ENCODE measurements at places on chromosomes 11 and 22. TPM values are rescaled to one million over a fixed set of nuclear protein-coding genes. Genes with fewer than 3 reads are reported as not detected.

DNA sequence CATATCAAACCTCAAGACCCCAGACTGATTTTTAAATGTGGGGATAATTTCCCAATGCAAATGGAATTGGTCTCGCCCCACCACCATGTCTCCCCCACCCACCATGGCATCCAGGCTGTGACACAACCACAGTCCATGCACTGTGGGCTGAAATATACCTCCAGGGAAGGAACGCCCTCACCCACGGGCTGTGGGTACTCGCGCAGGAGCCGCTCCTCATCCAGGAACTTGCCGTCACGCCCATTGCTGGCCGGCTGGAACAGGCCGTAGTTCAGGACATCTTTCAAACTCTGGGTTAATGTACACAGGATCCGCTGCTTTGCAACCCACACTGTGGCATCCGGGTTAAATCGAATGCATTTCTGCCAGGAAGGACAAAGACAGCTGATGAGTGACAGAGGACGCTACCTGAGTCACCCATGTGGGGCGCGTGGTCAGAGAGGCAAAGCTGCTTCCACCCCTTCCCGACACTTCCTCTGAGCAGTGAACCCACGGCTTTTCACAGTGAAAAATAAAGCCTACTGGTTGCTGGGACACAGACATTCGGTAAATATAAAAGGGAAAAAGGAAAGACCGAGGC, 133.6 kb downstream of the SHANK2 start:
- H3K4me1 ChIP-seq: peaks cover 11% of the 10 kb centered on the region
- no peak overlapping the region for H3K4me3 ChIP-seq
- H3K36me3 ChIP-seq: peaks cover 1% of the 10 kb centered on the region
- H3K27ac ChIP-seq: no peak overlapping the region
- no peak for DNase-seq

GRCh38 chr11:23318670-23319069, 458.4 kb upstream of the CCDC179 start:
- no peak for DNase-seq
- no peak overlapping the region for H3K27ac ChIP-seq

DNA sequence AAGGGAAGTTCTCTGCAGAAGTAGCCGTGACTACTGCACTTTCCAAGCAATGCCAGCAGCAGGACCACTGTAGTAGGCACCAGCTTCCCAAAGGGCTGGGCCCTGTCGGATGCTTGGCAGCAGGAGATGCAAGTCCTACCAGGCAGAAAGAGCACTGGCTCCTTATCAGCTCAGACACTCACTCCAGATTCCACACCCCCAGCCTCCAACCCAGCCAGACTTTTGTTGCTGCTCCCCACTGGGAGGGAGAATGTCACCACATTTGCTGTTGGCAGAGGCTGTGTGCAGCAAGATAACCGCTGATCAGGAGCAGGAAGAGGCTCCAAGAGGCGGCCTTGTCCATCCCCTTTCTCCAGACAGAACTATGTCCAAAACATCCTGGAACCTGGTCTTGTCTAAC, 118.7 kb downstream of the C11orf58 start:
- no peaks in the 10 kb centered on the region for H3K27me3 ChIP-seq
- H3K4me1 ChIP-seq: peaks cover 26% of the 10 kb centered on the region
- peaks cover 2% of the 10 kb centered on the region for H3K36me3 ChIP-seq
- no peak for DNase-seq
- no peak overlapping the region for H3K4me3 ChIP-seq

GRCh38 chr11:74235121-74235520, 64.0 kb downstream of the PPME1 start:
- no peaks in the 10 kb centered on the region for H3K4me1 ChIP-seq
- H3K27me3 ChIP-seq: no peaks in the 10 kb centered on the region
- no peak overlapping the region for H3K27ac ChIP-seq
- no peak overlapping the region for H3K4me3 ChIP-seq
- peaks cover 10% of the 10 kb centered on the region for H3K36me3 ChIP-seq
- no peak for DNase-seq

- H3K27ac ChIP-seq: no peak overlapping the region
- DNase-seq: no peak
- peak overlapping the region; percentile 23 for H3K4me3 ChIP-seq
- H3K4me1 ChIP-seq: peaks cover 13% of the 10 kb centered on the region
Observed at GRCh38 chr22:50298937-50299784, 8.3 kb downstream of the PLXNB2 start.

GRCh38 chr11:19810852-19811251, 98.2 kb downstream of the NAV2 start:
- H3K36me3 ChIP-seq: no peaks in the 10 kb centered on the region
- H3K27me3 ChIP-seq: no peaks in the 10 kb centered on the region
- H3K27ac ChIP-seq: peak overlapping the region; percentile 39
- no peak overlapping the region for H3K4me3 ChIP-seq
- H3K4me1 ChIP-seq: peaks cover 51% of the 10 kb centered on the region

DNA sequence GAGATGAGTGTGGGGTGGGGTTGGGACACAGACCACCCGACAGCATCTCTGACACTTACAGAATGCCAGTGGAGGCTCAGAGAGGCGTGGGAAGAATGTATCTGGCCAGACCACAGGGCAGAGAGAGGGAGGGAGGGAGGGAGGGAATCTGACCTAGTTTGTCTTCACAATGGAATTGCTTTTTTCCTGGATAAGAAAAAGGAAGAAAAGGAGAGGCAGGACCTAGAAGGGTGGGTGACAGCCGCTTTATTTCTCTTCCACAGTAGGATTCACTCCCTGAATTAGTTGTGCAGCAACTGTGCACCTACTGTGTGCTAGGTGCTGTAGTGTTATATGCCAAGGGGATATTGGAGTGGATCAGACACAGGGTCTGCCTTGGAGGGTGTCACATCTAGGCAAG, 3.7 kb downstream of the KCNK4 start:
- DNase-seq: no peak
- H3K27me3 ChIP-seq: peaks cover 92% of the 10 kb centered on the region
- no peak overlapping the region for H3K27ac ChIP-seq
- H3K36me3 ChIP-seq: no peaks in the 10 kb centered on the region
- H3K4me3 ChIP-seq: no peak overlapping the region

INPPL1 gene
- total RNA-seq: 242 TPM

PATE2 gene
- total RNA-seq: 0.70 TPM

CHST1 gene
- 1.1 TPM for total RNA-seq

EMID1 gene
- total RNA-seq: 9.0 TPM

Measured in neural crest cell (in vitro differentiated cells).